NCI-H187 treated with DMSO at 0.1 percent for 48 hours (cell line): ENCODE measurements at places on chromosomes 1 and 21.

DNA sequence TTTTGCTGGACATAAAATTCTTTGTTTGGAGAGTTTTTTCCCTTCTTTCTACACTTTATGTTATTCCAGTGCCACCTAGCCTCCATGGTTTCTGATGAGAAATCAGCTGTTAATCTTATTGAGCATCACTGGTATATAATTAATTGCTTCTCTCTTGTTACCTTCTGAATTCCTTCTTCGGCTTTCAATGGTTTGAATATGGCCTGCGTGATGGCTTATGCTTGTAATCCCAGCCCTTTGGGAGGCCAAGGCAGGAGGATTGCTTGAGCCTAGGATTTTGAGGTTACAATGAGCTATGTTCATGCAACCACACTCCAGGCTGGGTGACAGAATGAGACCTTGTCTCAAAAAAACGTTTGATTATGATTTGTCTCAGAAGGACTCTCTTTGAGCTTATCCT lies 13.0 kb upstream of the CNIH4 start:
- DNase-seq, result no peak

- peak; percentile 65 for DNase-seq
Observed at GRCh38 chr1:181504399-181504842, 21.1 kb downstream of the CACNA1E start.

- DNase-seq, result no peak
Observed at GRCh38 chr1:201359873-201360210, 17.6 kb downstream of the TNNT2 start.

GRCh38 chr1:184080309-184080708 lies 28.8 kb downstream of the TSEN15 start:
- no peak for DNase-seq

- DNase-seq, result no peak
Observed at GRCh38 chr1:230303069-230303468, 123.1 kb downstream of the PGBD5 start.

DNA sequence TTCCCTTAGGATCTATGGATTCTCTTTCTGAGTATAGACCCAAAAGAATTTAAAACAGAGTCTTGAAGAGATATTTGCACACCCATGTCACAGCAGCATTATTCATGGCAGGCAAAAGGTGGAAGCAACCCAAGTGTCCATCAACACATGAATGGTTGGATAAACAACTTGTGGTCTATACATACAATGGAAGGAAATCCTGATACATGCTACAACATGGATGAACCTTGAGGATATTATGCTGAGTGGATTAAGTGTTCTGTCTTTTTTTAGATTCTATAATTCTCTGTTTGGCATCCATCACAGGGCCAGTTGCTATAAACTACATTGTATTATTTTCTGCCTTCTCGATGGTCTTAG lies 39.8 kb downstream of the PTPN14 start:
- no peak for DNase-seq

GRCh38 chr1:30383221-30383711 lies 340.1 kb downstream of the MATN1 start:
- no peak for DNase-seq

DNA sequence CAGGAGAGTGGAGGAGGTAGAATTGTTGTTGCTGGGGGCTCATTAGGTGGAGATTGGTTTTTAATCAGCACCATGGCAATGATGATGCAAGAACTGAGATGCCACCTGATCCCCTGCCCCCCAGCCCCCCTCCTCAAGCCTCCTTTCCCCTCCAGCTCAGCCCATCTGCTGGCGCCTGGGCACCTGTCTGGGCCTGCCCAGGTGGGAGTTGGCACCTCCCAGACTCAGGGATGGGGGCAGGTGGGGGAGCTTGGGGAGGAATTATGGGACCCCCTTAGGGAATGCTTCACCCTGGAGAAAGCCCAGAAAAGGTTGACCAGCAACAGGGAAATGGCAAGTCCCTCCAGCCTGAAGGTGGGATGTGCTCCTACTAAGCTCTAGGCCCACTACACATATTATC lies 1.5 kb upstream of the NHLH1 start:
- DNase-seq, result no peak

- no peak for DNase-seq
Observed at GRCh38 chr1:178189814-178190213, 95.9 kb downstream of the RASAL2 start.

GRCh38 chr21:14259747-14260146 lies 43.8 kb downstream of the RBM11 start:
- DNase-seq, result peak; percentile 29

- no peak for DNase-seq
Observed at GRCh38 chr1:89855413-89856123, 34.7 kb downstream of the LRRC8D start.

GRCh38 chr1:8351693-8352470 lies 34.0 kb downstream of the SLC45A1 start:
- no peak for DNase-seq

DNA sequence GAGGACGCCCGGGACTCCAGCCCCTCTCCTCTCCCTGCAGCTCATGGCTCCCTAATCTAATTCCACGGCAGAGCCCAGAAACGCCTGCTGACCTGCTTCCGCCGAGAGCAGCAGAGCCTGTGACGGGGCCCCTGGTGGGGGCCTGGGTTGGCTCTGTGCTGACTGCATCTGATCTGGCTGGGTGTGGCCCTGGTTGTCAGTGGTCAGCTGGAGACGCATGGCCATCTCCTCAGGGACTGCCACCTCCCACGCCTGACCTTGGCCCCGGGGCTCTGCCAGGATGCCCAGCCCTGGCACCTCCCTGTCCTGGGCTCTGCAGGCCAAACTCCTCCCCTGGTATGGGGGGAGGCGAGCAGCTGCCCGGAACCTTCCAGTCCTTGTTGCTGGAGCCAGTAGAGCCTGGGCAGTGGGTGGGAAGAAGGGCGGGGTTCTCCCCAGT lies 1.1 kb upstream of the PLCH2 start:
- DNase-seq, result no peak

DNA sequence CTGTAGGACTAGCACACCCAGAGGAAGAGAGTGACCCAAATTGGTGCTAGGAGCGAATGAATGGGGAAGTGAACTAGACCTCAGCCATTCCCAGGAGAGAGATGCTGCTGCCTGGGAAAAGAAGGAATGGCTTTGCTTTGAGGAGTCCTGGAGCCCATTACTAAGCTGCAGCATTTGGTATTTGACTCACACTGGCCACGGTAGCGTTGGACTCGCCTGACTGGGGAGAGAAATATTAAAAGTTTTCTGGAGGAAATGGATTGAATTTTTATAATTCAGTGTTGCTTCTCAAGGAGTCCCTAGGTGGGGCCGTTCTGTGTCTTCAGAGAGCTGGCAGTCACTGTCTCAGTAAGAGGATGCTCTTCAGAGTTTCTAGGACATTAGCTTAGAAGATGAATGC lies 40.2 kb downstream of the PIK3CD start:
- DNase-seq, result no peak

DNA sequence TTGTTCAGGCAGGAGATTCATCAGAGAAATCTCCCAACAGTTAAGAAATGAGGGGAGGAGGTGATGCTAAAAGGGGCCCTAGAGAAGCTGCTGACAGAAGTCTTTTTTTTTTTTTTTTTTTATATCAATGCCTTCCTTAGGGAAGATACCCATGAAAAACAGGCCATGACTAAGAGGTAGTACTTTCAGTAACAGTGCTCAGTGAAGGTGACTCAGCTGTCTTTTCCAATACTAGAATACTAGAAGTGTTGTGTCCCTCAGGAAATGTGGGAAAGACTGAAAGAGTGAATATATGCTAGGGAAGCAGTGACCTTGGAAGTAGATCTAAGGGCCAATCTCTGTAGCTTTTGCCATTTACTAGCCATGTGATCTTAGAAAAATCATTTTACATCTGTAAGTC lies 52.4 kb upstream of the SLFNL1 start:
- no peak for DNase-seq

- DNase-seq, result no peak
Observed at GRCh38 chr1:53734650-53735211, 4.2 kb downstream of the GLIS1 start.
